ENCODE measurements at places on chromosomes 16 and 17.
A peak's percentile ranks its signal among the peaks of the same experiment; 100 is the strongest.

- peak; percentile 51 for DNase-seq
Observed at GRCh38 chr16:13453325-13453724, 466.6 kb upstream of the ERCC4 start.

DNA sequence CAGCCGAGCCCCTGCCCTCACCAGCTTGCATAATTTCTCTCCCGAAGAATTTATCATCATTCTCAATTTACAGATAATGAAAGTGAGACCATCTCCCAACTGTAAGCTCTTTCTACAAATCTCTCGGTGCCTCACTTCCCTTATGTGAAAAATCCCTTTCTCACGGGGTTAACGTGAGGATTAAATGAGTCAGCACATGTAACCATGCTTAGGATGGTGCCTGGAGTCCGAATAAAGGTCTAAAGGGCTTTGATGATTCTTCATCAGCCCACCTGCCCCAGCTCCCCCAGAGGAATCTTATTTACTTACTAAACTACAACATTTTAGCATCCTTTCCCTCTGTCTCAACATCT lies 24.8 kb upstream of the PIK3R6 start:
- no peak for DNase-seq

GRCh38 chr16:8295513-8296237 lies 294.6 kb downstream of the TMEM114 start:
- no peak for DNase-seq

GRCh38 chr16:85457366-85457765 lies 155.8 kb upstream of the GSE1 start:
- DNase-seq: no peak

DNA sequence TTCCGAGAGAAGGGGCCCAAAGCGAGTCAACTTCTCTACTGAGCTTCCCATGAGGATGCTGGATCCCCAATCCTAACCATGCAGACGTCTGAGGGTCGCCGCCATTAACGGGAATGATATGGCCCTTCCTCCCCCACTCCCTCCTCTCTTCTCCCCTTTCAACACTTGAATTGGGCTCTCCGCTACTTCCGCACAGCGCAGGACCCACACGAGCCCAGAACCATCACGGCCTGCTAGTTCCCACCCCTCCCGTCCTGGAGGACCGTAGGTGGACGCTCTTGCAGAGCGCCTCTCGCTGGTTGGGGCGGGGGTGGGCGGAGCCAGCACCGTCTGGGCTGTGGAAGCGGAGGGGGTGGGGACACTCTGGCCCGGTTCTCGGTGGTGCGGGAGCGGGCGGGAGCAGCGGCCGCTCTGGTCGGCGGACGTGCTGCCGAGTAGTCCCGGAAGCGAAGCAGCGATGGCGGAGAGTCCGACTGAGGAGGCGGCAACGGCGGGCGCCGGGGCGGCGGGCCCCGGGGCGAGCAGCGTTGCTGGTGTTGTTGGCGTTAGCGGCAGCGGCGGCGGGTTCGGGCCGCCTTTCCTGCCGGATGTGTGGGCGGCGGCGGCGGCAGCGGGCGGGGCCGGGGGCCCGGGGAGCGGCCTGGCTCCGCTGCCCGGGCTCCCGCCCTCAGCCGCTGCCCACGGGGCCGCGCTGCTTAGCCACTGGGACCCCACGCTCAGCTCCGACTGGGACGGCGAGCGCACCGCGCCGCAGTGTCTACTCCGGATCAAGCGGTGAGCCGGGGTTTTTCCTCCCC lies at the start of gene UBE2Z:
TSS of gene UBE2Z (plus strand) at position 361 of the 797 bp plus-strand sequence. CDS start at position 458, 97 bp downstream.
- DNase-seq: peak; percentile 84
